ENCODE measurements at places on chromosomes 11 and 22.
A peak's percentile ranks its signal among the peaks of the same experiment; 100 is the strongest.

- no peak for DNase-seq
These were observed 840.3 kb downstream of the TBC1D22A start for GRCh38 chr22:47602732-47603131.

DNA sequence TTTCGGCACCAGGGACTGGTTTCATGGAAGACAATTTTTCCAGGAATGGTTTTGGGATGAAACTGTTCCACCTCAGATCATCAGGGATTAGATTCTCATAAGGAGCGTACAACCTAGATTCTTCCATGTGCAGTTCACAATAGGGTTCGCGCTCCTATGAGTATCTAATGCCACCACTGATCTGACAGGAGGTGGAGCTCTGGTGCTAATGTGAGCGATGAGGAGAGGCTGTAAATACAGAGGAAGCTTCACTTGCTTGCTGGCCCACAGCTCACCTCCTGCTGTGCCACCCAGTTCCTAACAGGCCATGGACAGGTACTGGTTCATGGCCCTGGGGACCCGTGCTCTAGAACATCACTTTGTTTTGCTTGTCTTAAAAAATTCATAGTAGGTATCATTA lies 41.8 kb upstream of the AMPD3 start:
- DNase-seq: peak; percentile 75

DNA sequence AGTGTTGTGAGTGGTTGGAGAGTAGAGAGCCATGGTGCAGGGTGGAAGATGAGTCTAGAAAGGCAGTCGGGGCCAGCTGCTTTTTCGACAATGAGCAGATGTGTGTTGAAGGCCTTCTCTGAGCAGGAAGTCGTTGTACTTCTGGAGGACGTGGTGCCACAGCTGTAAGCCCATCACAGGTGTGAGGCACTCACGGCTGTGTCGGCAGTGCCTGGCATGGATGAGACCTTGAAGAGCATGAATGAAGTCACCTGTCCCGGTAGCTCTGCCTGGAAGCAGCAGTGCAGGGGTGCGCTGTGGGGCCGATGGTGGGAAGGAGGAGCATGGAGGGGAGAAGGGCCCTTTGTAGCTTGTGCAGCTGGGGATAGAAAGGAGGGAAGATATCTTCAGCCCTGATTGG lies 165.2 kb downstream of the PKNOX2 start:
- no peak for DNase-seq

DNA sequence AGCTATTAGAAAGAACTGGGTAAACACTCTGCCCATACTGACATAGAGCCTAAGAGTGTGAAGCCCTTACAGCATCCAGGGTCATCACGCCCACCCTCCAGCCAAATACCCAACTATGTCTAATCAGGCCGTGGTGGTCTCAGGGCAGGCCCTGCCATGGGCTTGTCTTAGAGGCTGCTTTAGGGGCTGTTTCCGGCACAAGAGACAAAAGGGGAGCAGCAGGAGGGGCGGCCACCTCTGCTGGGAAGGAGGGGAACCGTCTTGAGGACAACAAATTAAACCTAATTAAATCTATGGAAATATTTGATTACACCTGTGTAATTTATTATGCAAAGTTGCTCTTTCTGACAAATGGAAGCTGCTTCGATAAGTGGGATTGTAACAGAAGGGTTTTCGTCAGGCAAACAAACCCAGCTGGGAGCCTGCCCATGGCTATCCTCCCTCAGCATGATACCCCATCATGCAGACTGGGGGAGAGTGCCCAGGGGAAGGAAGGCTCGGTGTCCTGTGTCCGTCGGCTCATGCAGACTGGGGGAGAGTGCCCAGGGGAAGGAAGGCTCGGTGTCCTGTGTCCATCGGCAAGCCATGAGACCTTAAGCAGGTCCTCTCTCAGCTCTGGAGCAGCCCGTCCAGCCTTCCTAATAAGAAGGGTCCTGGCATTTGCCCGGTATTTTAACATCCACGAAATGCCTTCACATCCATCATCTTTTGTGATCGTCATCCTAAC lies 163.6 kb upstream of the B3GAT1 start:
- no peak for DNase-seq

DNA sequence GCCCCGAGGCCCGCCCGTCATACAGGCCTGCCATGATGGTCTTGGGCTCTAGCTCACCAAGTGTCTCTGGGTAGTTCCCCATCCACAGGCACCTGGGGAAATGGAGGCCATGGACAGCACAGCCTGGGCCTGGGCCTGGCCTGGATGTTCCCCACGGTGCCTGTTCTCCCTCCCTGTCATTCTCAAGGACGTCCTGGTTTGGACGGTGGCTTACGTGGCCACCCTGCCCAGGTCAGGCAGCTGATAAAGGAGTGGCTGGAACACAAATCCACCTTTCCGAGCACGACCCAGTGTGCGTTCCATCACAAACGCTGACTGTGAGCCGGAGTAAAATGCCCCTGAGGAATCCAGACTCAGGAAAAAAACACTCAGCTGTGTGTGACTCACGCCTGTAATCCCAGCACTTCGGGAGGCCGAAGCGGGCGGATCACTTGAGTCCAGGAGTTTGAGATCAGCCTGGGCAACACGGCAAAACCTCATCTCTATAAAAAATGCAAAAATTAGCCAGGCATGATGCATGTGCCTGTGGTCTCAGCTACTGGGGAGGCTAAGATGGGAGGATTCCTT lies 41.2 kb upstream of the TESMIN start:
- DNase-seq: no peak

DNA sequence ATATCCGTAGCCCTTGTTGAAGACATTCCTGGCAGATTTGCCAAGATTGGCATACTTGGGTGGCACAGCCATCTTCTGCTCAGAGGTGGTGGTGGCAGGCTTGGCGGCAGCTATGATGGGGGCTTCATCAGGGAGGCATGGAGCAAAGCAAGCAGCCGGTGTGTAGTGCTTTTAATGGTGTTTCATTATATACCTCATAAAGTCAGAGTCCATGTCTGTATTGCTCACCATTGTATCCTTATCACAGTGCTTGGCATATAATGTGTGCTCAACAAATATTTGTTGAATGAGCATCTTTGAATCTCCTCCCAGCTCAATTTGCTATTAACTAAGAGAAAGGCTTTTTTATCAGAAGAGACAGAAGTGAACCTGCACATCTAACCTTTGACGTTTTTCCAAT lies 7.8 kb upstream of the DNHD1 start:
- no peak for DNase-seq

DNA sequence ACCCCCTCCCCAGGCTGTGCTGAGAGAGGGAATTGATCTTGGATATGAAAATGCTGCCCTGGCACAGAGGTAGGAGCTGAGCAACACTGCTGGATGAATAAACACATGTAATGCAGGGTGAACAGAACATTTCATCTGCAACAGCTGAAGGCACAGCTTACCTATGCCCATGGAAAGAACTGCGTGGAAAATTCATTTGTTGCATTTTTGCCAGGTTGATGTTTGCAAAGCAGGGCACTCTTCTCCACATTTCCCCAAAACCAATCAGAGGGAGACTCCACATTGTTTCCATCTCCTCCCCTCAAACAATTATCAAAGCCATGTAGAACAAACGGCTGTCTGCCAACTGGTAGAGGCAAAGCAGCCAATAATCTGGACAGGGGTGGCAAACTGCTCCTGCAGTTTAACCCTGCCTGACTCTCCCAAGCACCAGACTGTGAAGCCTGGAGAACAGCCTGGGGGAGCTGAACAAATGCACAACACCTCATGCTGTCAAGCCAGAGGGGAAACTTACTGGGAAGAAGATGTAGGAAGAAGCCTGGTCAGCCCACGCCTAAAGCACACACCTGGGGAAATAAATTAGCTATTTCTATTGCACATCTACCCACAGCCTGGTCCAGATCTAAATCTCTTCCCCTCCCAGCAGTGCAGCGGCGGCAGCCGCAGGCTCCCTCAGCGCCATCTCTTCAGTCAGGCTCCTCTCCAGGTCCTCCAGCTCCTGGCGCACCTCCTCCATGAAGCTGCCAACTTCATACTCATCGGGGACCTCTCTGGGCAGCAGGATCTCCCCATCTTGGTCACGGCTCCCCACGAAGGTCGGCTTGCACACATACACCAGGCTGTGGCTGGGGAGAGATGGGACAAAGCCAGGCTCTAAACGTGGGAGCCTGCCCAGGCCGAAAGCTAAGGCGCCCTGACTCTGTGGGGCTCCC lies 44.3 kb downstream of the DKK3 start:
- no peak for DNase-seq

- DNase-seq: no peak
These were observed 29.8 kb upstream of the NFAM1 start for GRCh38 chr22:42462016-42462415.

- DNase-seq: no peak
These were observed 34.4 kb downstream of the LRRC32 start for GRCh38 chr11:76635991-76636738.

GRCh38 chr11:45209891-45210699 lies 63.7 kb downstream of the PRDM11 start:
- DNase-seq: no peak

DNA sequence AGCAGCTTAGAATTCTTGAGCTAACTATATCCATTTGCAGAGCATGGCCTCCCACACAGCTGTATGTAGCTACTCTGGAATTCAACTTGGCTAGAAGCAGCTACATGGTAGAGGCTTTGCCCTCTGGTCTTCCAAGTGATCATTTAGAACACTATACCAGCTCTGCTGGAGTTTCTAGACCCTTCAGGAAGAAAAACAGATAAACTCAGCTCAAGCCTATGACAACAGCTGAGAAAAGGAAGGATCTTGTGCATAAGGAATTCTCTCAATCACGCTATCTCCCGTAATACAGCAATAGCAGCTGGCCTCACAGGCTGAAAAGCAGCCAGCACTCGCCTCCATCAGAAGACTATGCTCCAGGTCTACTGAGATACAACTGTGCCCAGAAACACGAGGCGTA lies 50.6 kb upstream of the APOA1 start:
- no peak for DNase-seq

DNA sequence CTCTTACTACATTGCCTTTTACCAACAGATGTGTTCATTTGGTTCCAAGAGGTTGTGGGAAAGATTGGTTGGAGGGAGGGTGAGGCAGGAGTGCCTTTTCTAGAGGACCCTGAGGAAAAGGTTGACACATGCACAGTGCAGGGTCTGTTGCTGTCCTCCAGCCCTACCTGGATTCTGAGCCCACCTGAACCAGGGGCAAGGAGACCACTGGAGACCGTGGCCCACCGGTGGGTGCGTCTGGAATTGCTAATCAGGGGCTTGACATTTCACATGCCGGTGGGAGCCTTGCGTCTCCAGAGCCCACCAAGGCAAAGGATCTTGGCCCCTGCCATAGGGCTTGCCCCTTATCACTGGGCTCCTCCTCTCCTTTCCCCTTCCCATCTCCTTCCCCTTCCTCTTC lies 80.4 kb upstream of the ZBED5 start:
- no peak for DNase-seq

DNA sequence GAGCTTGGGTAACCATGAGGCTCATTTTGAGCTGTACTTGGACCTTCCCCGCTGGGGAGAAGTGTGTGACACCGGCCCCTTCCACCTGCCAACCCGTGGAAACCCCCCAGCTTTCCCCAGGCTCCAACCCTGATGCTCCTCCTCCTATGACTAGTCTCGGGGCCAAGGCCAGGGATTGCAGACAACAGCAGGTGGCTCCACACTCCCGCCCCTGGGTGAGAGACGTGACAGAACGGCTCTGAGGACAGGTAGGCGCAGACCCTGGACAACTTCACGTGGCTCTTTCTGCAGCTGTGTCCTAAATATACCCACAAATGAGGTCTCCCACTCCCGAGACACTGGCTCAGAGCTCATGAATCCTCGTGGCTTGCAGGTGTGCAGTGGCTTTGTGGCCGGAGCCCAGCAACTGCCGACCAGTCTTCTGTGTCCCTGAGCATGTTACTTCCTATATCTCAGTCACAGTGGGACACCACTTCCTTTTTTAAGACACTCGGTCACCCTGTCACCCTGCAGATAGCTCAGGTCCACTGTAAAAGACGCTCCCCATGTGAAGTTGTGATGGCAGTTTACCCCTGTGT lies 55.2 kb downstream of the NECTIN1 start:
- DNase-seq: peak; percentile 75

DNA sequence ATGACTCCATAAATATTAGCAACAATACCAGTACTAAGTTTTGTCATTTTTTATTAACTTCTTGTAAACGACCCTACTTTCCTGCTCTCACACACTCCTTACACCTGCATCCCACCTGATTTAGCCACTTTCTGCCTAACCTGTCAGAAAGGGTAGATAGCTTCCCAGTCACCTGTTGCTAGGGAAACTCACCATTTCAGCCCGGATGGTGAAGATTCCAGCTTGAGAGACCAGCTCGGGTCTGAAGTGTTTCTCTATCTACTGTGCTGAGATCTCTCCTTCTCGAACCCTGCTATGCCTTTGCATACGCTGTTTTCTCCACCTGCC lies at the start of gene PARVG:
Gene PARVG, plus strand, starts transcription at position 220 of the 327 bp plus-strand sequence. CDS start 2,405 bp downstream, outside the sequence.
- peak; percentile 22 for DNase-seq

DNA sequence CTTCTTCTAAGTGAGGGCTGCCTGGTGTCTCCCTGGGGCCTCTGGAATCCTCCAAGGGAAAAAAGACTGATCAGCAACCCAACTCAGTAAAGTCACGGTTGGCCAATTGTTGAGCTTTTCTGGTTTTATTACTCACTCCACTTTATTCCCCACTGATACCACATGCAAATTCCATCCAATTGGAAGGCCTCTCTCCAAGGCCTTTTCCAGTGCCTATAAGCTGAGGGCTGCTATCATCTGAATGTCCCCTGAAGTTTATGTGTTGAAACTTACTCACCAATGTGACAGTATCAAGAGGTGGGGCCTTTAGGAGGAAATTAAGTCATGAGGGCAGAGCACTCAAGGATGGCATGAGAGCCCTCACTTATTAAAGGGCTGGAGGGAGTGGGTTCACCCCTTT lies 463.3 kb downstream of the BUD13 start:
- no peak for DNase-seq

- DNase-seq: no peak
These were observed 39.0 kb downstream of the SLC22A12 start for GRCh38 chr11:64629796-64630562.

GRCh38 chr22:44468973-44469372 lies 29.1 kb downstream of the RTL6 start:
- no peak for DNase-seq

- no peak for DNase-seq
These were observed 52.3 kb downstream of the BARX2 start for GRCh38 chr11:129427816-129428406.

DNA sequence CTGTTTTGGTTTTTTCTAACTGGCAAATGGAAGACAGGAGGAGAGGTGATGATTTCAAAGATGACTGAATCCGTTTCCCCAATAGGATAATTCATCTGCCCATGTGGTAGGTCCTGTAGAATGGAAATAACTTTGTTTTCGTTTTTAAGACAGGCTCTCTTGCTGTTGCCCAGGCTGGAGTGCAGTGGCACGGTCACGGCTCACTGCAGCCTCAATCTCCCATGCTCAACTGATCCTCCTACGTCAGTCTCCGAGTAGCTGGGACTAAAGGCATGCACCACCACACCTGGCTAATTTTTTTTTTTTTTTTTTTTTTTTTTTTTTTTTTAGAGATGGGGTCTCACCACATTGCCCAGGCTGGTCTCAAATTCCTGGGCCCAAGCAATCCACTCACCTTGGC lies 77.4 kb upstream of the BIRC3 start:
- no peak for DNase-seq

DNA sequence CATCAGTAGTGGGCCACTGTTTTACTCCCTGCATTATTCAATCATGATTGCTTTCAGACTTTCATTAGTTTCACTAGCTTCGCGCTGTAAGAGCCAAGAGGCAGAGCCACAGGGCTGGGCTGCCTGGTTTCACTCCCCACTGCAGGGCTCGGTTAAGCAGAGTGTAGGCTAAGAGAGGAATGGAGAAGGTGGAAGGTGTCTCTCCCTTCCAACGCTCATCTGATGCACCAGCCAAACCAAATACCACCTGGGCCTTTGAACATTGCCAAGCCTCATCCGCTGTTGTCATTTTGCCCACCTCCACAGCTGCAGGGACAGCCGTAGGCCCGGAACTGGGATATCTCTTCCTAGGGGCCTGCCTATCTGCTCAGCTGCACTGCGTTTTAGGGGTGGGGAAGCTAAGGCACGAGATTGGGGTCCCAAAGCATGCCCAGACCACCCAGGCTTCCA lies 480 bp upstream of the SMARCB1 start:
- DNase-seq: no peak

All from AML-193 (cell line).